ENCODE measurements at places on chromosomes 3 and 15. TPM values are rescaled to one million over a fixed set of nuclear protein-coding genes. Genes with fewer than 3 reads are reported as not detected.

Gene CEMIP
- 4.4 TPM for total RNA-seq

Gene SCN11A
- 0.31 TPM for total RNA-seq

Gene TIMP4
- 2.5 TPM for total RNA-seq

DNA sequence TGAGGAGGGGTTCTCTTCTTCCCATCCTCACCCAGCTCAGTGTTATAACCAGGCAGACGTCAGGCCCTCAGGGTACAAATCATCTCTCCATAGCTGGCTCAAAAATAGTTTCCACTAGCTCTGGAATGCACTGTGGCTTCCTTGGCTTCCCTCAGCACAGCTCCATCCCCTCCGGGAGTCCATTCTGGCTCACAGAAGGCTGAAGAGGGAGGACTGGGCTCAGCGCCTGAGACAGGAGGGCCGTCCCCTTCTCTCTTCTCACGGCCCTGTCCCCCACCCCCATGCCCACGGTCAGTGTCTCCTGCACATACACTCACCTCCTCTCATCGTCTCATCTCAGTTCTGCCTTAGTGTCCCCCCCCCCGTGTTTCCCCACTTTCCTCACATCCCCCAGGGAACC, 50.1 kb downstream of the UMPS start:
- no peak for DNase-seq

DNA sequence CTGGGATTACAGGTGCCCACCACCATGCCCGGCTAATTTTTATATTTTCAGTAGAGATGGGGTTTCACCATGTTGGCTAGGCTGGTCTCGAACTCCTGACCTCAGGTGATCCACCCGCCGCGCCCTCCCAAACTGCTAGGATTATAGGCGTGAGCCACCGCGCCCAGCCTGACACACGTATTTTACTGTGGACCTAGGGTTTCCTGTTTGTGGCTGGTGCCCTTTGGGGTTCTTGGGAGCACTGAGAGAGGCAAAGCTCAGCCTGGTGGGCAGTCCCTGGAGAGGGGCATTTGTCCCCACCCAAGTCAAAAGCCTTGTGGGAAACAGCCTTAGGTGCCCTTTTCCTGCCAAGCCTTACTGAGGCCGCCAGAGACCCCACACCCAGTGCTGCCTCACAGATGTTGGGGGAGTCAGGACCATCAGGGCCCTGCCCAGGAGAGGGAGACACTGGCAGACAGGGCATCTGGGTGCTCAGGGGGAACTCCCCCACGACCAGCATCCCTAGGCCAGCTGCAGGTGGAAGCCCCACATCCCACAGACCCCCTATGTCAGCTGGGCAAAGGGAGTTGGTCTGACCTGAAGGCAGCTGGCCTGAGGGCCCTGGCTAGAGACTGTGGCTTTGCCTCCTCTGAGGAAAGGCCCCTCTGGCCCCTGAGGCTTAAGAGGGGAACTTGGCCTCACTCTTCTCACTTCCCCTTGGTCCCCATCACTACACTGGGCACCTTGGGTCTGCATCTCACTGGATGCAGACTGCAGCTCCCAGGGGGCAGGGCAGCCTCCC, 35.1 kb downstream of the DNAH1 start:
- no peak for DNase-seq

GRCh38 chr15:101209285-101209845, 42.5 kb downstream of the CHSY1 start:
- no peak for DNase-seq

Gene DNAJC13
- 80.2 TPM for total RNA-seq

DNA sequence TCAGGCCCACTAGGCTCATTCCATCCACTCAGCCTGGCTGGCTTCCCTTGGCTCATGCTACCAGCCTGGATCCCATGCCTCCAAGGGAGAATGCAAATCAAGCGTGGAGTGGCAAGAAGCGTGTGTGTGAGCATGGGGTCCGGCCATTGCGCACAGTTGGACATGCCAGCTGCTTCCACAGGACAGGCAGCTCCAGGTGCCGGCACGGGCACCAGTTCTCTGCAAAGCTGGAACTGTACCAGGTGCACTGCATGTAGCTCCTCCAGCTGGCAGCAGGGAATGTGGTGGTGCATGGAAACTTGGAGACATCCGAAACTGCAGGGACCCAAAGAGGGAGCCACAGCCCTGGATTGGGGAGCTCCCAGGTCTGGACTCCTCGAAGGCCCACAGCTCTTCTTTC, 449.8 kb downstream of the EPHA6 start:
- DNase-seq, result no peak

DNA sequence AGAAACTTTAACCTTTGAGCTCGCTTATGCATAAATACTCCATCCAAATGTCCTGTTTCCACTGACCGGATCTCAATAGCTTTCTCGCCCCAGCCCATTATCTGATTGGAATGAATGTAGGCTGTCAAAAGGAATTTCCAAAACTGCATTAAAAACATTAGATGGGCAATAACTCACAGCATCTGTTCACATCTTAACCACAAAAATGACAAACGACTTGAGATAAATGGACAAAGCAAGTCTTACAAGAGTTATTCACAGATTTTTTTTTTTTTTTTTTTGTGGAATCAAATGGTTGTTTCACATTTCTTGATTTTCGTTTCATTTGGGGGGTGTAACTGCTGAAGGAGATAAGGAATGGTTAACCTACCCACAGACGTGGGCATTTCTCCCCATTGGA, 39.7 kb upstream of the SLC2A2 start:
- DNase-seq, result no peak

DNA sequence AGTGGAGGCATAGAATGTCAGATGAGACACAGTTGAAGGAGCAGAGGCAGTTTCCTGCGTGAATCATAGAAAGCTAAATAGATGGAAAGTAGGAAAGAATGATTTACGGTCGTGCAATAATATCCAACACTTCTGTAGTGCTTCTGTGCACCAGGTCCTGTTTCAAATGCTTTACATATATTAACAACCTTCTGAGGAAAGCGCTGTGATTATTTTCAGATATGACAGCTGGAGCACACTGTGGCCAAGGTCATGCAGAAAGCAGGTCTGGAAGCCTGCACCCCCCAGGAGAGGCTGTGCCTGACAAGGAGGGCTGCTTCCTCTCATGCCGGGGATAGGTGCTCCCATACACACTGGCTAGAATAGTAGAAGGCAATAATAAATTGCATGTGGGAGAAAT, 104.5 kb downstream of the CHRNA7 start:
- DNase-seq, result no peak

DNA sequence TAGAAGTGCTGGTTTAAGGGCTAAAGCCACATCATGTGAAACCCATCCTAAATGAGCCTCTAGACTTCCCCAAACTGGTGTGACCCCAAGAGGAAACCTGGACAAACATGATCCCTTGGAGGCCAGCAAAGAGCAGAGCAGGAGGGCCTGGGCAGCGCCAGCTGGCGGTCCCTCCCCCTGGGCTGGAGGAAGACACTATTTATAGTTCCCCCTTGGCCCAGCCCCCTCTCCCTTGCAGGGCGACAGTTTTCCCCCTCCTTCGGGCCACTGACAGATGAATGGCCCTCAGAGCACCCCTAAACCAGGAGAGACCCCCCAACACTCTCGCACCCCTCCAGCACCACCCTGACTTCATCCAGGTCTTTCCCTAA, 2.9 kb downstream of the UCN2 start:
- no peak for DNase-seq

DNA sequence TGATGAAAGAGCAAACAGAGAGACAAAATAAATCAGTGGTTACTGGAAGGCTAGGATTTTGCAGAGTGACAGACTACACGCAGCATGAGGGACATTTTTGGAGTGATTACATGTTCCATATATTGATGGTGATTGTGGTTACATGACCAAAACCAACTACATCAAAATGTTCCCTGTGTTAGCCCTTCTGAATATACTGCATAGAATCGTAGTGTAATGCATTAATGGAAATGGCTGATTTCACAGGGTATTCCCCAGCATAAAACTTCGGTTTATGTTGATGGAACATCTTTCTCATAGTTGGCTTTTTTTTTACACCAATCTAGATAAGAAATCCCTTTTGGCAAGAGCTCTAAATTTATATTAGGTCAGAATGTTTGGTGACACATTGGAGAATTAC, 191.3 kb upstream of the CMC1 start:
- DNase-seq, result no peak

DNA sequence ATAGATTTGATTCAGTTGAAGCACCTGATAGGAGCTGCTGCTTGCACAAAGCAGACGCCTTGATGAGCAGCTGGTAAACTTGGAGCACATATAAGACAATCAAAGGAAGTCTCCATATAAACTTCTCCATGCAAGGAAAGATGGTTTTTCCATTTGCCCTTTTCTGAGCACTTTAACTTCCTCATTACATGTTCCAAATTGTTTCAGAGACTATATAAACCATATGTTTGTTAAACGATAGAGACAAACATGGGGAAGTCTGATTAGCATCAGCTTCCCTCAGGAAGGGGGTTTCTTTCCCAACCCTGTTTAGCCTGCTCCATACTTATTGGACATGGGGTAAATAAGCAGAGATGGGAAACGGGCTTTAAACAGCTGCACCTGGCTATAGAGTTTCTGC, 88.0 kb downstream of the DHX36 start:
- DNase-seq, result no peak

- no peak for DNase-seq
Observed at GRCh38 chr15:49471733-49472132, 48.7 kb downstream of the FGF7 start.

GRCh38 chr3:134249935-134250716, 533 bp downstream of the RYK start:
- peak; percentile 29 for DNase-seq

Data from occipital lobe (tissue), 3 donors.